ENCODE measurements at places on chromosomes 6 and 20. TPM values are rescaled to one million over a fixed set of nuclear protein-coding genes. Genes with fewer than 3 reads are reported as not detected.

- DNase-seq = no peak
These were observed 400.4 kb upstream of the PTCHD4 start for GRCh38 chr6:48511378-48511777.

GRCh38 chr20:6739406-6739805, 28.1 kb upstream of the BMP2 start:
- DNase-seq = no peak

- no peak for DNase-seq
These were observed 83.5 kb downstream of the TTLL2 start for GRCh38 chr6:167408235-167408869.

GRCh38 chr20:47809161-47809960, 24.1 kb upstream of the SULF2 start:
- DNase-seq = no peak

GRCh38 chr6:93163146-93163545, 256.2 kb downstream of the EPHA7 start:
- no peak for DNase-seq

The KIAA0408 gene
- polyA plus RNA-seq = 3.0 TPM

The RCAN2 gene
- not detected for polyA plus RNA-seq

- peak; percentile 28 for DNase-seq
These were observed 98.8 kb downstream of the HAO1 start for GRCh38 chr20:7841291-7841970.

The EFCAB8 gene
- not detected for polyA plus RNA-seq

DNA sequence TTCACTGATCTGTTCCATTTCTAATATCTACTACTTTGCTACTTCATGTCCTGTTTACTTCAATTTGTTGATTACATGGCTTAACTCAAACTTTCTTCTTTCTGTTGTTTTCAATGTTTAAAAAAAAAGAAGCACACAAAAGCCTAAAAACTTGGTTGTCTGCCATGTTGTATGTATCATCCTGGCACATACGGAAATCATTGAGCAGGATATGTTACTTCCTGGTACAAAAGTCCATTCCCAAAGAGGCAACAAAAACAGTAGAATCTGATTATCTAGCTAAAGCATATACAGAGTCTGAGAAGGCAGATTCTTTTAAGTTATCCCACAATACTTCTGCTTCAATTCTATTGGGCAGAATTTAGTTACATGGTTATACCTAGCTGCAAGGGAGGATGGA, 14.5 kb upstream of the COL12A1 start:
- no peak for DNase-seq

The TRAPPC3L gene
- polyA plus RNA-seq = not detected

DNA sequence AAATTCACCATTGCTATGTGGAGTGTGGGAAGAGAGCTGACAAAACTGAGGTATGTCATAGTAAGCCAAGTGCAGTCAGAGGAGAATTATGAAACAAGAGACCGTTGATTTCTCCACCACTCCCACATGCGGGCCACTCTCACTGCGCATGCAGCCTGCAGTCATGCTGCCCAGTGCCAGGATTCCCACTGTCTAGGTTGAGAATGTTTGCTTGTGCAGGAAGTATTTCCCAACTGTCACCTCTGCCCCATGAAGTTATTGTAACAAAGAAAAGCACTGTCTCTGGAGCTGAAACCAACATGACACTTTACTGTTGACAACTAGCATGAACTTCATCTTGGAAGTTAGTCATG, 18.7 kb upstream of the SFT2D1 start:
- DNase-seq = no peak

- no peak for DNase-seq
These were observed 428.8 kb upstream of the JARID2 start for GRCh38 chr6:14817074-14817473.

The PRL gene
- not detected for polyA plus RNA-seq

- peak; percentile 70 for DNase-seq
These were observed 67.7 kb upstream of the ZNFX1 start for GRCh38 chr20:49345524-49345923.

DNA sequence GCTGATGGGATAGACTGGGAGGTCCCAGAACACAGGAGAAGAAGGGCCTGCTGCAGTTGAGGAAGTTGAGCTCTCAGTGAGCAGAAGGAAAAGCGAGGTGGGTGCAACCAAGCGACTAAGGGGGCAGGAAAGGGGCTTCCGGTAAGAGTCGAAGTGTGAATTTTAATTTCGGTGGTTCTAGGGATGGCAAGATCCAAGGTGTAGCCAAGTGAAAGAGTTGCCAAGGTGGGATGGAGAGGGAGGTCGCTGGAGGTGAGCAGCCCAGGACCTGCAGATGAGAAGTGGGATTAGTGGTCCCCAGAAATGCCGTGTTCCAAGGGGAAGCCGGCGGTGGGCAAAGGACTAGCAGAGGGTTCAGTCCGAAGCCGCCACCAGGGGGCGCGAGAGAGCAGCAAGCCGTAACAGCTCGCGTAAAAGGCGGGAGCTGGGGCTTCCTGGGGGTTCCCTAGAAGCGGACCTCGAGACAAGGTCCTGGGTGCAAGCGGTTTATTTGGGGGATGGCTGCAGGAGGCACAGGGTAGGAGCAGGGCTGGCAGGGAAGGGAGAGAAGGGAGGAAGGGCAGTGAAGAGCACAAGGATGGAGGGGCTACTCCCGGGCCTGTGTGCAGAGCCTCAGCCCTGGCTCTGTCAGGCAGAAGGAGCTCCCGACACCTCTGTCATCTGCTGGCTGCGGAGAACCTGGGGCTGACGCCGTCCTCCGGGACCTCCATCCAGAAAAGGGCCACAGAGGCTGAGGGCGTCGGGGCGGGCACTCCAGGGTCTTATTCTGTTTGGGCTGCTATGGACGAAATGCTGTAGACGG, 103.6 kb downstream of the PAX1 start:
- peak; percentile 29 for DNase-seq

GRCh38 chr6:167787896-167788562, 38.7 kb upstream of the AFDN start:
- no peak for DNase-seq

The HLA-C gene
- polyA plus RNA-seq = 42.1 TPM

DNA sequence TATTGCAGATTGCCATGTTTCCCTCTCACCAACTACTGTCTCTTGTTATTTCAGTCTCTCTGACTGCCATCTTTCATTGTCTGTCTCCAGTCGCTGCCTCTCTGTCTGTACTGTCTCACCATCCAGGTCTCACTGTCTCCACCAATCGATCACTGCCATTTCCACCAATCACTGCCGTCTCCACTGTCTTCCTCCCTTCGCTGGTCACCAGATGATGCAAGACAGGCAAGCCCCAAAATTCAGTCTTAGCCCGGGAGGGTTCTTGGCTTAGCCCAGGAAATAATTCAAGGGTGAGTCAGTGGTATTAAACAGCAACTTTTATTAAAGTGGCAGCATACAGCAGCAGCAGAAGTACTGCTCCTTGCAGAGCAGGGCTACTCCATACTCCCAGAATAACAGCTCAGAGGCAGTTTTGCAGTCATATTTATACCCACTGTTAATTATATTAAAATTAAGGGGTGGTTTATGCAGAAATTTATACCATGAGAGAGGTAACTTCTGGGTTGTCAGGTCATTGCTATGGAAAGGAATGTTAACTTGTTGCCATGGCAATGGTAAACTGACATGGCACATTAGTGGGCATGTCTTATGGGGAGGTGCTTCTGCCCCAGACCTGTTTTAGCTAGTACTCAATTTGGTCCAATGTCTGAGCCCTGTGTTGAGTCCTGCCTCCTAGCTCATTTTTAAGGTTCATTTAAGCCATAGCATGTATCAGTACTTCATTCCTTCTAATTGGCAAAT, 23.0 kb upstream of the ECHDC1 start:
- DNase-seq = peak; percentile 89

DNA sequence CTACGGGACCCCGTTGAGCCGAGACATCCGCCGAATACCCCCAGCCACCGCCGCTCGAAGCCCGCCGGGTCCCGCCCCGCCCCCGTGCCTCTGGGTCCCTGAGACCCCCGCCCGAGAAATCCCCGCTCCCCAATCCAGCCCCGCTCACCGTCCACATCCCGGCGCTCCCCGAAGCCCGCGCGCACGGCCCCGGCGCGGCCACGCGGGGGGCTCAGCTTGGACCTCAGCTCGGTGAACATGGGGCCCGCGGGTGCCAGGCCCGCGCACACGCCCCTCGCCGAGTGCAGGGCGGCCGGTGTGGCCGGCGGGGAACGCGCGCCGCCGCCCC, 249 bp downstream of the SAMD10 start:
- no peak for DNase-seq

- no peak for DNase-seq
These were observed 4.6 kb downstream of the UNC93A start for GRCh38 chr6:167295495-167296292.

DNA sequence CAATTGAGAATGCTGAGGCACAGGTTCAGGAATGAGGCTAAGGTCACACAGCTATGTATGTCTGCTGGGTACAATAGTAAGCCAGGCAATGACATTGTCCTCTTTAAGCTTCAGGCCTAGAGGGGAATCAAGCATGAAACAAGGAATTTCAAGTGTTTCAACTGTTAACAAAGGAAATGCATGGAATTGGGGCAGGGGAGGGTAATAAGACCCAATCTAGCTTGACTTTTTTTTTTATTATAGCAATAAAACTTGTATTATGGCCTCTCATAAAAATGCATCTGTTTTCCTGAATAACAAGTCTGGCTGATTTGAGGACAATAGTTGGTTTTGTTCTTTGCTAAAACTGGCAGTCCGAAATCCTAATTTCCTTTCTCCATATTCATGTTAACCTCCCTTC, 336.7 kb downstream of the CBLN4 start:
- DNase-seq = no peak

The GLP1R gene
- not detected for polyA plus RNA-seq

GRCh38 chr6:166750108-166750793, 123.2 kb upstream of the RPS6KA2 start:
- no peak for DNase-seq

DNA sequence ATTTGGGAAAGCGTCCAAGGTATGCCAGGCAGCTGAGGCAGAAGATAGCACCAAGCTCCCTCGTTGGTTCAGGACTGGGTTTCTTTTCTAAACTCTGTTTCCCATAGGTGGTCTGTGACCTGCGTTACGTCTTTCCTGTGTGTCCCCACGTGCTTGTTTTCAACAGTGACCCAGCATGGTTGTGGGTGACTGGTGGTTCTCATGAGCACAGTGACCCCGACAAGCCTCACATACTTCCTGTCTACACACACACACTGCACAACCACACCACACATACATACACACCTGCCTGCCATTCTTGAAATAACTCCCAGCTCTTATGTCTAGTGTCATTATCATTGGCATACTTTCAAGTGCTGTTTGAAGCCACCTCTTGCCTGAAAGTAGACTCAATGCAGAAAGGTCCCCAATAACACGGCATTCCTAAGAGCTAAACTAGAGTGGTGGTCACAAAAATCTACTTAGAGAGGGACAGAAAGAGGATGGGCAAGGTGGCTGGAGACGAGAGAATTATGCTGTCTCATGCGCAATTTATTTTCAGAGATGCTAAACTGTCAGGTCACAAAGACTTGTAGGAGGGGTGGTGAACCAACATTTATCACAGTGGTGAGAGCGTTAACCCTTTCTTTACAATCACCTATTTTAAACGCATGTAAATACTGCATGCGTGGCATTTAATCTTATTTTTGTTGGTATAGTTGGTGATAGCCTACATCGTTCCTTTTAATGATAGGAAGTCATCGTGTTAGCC, 66.7 kb downstream of the GCNT2 start:
- no peak for DNase-seq

GRCh38 chr20:41047975-41048305, 19.3 kb downstream of the TOP1 start:
- no peak for DNase-seq

- no peak for DNase-seq
These were observed 22.1 kb downstream of the RPP40 start for GRCh38 chr6:4981761-4982160.

The HECA gene
- 0.94 TPM for polyA plus RNA-seq

GRCh38 chr20:14992153-14992552, 654.7 kb upstream of the FLRT3 start:
- DNase-seq = peak; percentile 38

The GTF3C6 gene
- polyA plus RNA-seq = 105 TPM

The POM121L2 gene
- not detected for polyA plus RNA-seq

The RNF146 gene
- polyA plus RNA-seq = 15.7 TPM

DNA sequence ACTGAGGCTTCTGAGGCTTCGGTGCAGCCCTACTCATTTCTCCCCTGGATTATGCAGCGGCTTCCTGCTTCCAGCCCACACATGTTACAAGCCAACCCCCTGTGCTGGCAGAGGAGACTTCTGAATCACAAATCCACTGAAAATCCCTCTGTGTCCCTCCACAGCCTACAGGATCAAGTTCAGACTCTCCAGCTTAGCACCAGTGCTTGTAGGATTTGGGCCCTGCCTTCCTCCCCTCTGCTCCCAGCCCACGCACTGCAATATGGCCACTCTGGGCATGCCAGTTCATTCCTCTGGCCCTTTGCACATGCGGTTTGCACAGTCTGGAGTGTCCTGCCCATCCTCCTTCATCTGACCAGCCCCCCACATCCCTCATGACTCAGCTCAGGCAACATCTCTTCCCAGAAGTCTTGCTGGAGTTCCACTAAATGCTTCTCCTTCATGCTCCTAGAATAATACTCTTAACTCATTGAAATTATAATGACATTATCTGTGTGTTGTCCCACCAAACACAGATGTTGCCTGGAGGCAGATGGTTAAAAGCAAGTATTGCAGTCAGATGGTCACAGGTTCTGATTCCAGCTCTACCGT, 15.9 kb upstream of the MDGA1 start:
- no peak for DNase-seq

- no peak for DNase-seq
These were observed 346.8 kb upstream of the POU3F2 start for GRCh38 chr6:98487612-98488011.

The SLC2A10 gene
- not detected for polyA plus RNA-seq

DNA sequence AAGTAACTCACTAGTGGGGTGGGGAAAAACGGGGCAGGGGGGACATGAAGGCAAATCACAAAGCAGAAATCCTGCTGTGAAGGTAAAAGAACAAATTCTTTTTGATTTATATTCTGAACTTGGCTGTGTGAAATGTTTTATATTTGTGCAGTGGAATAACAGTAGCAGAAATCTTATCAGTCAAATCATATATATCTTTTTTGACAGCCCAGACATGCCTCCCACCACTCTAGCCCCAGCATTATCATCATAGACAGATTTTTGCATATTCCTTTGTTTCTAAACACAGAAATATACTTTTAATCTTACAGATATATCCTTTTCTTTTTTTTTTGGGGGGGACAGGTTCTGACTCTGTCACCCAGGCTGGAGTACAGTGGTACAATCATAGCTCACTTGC, 97.4 kb downstream of the PREP start:
- DNase-seq = no peak

DNA sequence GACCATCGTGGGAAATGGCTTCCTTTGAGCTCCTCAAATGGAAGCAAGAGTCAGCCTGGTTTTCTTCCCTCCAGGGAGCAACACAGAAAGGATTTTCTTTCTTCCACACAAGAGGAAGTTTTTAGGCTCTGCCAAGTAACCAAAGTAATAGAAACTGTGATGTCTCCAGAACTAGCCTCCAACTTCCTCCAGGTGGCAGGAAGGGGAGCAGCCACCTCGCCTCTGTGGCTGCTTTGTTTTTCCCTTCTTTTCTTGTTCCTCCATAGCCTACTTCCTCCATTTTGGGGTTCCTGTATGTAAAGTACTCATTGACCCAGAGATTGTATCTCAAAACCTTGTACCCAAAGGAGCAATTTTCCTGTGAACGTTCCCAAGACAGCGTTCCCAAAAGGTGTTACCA, 32.7 kb upstream of the CCR6 start:
- no peak for DNase-seq

GRCh38 chr6:36729161-36729524, 31.5 kb downstream of the RAB44 start:
- DNase-seq = no peak

All from A549 (cell line).